ENCODE measurements at places on chromosomes 16 and 17.

DNA sequence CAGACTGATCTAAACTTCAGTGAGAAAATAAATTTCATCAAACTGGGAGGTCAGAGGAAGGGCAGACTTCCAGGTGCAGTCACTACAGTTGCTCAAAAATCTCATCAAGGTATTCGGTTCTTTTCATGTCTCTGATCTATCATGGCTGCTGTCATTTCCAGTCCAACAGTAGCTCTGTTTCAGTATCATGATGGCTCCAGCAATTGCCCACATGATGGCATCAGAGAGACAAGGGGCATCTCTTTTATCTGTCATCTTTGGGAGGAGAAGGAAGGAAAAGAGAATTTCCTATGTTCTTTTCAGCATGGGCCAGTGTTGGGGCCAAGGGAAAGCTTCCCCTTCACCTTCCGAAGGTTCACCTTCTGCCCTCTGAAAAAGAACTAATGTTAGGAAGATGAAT, 504.9 kb upstream of the HSBP1 start:
- no peak for DNase-seq

DNA sequence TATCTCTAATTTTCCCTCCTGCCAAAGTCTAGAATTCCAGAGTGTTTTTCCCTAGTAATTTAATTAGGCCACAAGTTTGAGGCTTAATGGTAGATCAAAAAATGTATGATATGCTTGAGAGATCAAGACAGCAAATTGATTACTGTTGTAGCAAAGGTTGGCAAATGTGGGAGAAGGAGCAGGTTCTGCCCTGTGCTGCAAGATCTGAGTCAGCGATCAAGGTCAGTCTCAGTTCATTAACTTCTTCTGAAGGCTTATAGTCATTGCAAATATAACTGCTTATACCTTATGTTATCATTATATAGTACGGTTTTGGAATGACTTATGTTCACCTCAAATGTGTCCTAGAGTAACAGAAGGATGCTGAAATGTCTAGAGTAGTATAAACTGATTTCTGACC, 231.1 kb upstream of the TBX2 start:
- no peak for DNase-seq

DNA sequence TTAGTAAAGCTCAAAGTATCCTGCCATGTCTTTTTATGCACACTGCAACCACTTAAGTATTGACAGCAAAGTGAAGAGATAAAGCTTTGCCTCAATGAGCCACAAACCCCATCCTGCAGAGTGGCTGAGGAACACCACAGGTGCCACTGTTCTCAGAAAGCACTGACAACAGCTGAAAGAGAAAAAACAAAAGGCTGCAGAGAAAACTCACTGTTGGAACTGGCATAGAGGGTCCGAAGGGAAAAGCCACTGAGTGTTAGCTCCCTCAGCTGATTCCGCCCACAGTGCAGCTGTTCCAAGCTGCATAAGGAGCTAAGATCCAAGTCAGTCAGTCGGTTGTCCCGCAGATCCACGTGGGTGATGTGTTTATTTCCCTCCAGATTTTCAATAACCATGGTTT, 48.3 kb downstream of the PHLPP2 start:
- DNase-seq, result no peak

DNA sequence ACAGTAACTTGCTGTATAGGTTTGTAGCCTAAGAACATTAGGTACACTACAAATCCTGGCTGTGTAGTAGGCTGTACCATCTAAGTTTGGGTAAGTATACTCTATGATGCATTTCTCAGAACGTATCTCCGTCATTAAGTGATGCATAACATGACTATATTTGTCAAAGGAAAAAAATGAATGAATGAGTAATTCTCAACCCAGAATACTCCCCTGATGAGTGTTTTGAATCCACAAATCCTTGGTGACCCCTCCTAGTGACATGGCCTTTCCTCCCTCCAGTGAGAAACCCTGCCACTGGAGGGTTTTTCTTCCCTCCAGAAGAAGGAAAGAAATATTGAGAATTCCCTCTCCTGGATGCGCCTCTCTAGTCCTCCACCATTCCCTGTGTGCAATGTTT, 24.0 kb upstream of the SALL1 start:
- no peak for DNase-seq

GRCh38 chr16:59510008-59510424, 775.9 kb upstream of the GOT2 start:
- no peak for DNase-seq

GRCh38 chr17:31061678-31062077, 33.1 kb upstream of the NF1 start:
- DNase-seq, result no peak

- no peak for DNase-seq
Observed at GRCh38 chr17:68849673-68850610, 105.2 kb downstream of the ABCA8 start.

DNA sequence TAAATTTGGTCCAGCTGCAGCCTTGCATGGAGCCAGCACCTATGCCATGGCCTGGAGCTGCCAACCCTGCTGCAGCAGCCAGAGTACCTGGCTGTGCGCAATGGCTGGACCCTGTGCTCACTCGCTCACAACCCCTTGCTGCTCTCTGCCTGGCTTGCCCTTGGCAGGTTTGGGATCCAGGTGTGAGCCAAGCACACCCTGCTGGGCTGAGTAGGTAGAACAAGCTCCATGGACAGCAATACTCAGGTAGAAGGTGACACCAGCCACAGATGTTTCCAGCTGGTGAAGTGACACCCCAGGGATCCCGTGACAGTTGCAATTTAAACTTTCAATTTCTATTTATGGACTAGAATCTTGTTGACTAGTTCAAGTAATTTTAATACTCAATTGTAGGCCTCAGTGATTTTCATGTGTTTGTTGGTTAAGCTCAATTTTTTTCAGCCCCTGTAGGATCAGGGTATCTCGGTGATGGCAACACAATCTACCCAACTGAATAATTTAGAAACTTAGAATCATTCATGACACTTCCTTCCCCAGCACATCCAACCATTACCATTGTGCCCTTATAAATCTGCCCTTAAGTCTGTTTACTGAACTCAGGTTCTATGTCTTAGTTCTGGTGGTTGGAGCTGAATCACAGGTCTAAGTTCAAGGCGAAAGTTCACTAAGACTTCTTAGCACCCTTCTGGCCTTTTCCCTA, 480.0 kb downstream of the PMP22 start:
- DNase-seq, result peak; percentile 19

DNA sequence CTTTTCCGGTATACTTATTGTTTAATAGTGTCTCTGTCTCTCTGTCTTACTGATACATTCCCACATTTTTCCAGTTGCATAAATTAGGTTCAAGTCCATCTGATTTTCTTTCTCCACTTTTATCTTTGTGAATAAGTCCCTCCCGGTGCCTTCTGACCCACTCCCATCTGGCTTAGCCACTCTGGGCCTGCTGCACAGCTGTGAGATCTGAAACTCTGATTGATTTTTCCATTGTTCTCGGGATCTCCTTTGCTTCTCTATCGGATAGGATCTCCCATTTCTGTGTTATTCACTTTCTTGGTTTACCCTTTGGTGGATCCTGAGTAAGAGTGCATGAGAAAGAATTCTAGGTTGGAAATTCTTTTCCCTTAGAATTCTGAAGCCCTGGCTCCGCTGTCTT, 8.6 kb downstream of the UTP4 start:
- no peak for DNase-seq

DNA sequence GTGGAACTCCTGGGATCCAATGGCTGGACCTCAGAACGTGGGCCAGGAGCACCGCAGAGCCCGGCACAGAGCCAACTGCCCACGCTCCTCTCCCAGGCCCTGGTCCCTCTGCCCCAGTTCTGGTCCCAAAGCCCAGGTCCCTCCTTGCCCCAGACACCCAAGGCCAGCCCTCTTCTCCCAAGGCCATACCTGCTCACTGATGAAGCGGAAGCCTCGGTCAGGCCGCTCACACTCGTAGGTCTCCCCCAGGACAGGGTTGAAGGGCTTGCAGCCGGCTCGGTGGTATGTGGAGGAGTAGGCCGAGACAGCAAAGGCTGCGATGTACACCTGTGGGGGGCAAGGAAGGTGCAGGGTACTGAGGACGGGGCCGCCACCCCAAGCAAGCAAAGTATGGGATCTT, 8.5 kb downstream of the OSBPL7 start:
- DNase-seq, result no peak

- DNase-seq, result no peak
Observed at GRCh38 chr17:44314524-44314868, 6.1 kb downstream of the RUNDC3A start.

DNA sequence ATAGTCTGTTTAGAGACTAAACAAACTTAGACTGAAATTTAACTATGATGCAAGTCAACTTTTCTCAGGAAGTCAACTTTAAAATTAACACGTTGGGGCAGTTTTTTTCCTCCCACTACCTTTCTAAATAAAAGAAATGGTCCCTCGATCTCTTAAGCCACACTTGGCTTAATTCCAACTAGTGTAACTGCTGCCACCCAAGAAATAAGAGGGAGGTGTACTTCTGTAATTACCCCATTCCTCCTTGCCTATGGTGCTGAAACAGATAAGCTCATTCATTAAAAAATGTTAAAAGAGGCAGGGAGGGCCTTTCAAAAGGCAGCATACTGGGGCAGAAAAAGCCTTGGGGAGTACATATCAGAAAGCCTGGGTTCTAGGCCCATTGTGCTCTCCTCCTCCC, 59.8 kb downstream of the NCOR1 start:
- DNase-seq, result no peak

- DNase-seq, result no peak
Observed at GRCh38 chr17:40251576-40251975, 32.5 kb downstream of the WIPF2 start.

- no peak for DNase-seq
Observed at GRCh38 chr17:3798273-3799180, 2.5 kb downstream of the ITGAE start.

GRCh38 chr16:14525596-14525995, 104.5 kb downstream of the PARN start:
- no peak for DNase-seq

- no peak for DNase-seq
Observed at GRCh38 chr16:58051296-58051695, 25.7 kb downstream of the MMP15 start.

DNA sequence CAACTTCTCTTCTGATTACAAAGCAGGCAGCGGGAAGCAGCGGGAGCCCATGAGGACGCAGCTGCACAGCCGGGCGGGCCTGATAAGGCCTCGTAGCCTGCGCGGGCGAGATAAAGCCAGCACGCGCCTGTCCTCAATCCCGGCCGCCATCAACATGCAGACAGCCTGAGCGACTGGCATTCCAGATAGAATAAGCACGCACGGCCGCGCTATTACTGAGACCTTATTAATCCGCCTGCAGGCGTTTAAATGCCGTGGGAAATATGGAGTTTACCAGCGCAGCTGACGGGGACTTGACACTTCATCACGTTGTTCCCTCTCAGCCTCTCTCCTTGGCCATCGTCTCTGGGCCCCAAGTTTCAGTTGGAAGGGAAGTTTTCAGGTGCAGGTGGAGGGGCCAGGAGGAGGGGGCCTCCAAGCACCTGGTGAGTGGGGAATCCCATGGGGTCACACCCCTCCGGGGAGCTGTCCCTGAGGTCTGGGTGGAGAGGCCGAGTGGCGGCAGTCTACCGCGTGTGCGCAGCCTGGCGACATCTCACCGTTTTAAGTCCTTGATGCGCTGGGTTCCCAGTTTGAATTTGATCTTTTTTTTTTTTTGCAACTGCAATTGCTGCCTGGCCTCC, 27.3 kb upstream of the CBFA2T3 start:
- no peak for DNase-seq

DNA sequence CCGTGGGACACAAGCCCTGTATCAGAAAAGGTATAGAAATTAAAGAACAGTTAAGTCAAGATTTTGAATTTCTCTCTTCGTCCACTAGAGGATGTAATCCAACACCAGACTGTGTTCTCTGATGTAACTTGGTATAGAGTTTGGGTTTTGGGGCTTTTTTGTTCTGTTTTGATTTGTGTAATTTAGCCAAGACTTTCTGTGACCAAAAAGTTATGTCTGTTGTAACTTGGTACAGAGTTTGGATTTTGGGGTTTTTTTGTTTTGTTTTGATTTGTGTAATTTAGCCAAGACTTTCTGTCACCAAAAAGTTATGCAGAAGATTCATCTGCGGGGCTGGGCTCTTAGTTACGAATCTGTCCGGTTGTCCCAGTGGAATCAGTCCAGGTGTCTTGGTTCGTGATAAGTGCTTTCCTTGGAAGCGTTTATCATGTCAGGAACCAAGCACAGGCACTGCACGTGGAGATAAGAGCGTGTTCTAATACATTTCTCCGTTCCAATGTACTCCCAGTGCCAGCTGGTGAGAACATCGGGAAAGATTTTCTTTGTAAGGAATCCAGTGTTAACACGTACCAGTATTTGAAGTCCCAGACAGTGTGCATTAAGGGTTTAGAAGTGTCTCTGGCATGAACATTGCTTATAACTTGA, 44.1 kb upstream of the SEC14L1 start:
- DNase-seq, result no peak

DNA sequence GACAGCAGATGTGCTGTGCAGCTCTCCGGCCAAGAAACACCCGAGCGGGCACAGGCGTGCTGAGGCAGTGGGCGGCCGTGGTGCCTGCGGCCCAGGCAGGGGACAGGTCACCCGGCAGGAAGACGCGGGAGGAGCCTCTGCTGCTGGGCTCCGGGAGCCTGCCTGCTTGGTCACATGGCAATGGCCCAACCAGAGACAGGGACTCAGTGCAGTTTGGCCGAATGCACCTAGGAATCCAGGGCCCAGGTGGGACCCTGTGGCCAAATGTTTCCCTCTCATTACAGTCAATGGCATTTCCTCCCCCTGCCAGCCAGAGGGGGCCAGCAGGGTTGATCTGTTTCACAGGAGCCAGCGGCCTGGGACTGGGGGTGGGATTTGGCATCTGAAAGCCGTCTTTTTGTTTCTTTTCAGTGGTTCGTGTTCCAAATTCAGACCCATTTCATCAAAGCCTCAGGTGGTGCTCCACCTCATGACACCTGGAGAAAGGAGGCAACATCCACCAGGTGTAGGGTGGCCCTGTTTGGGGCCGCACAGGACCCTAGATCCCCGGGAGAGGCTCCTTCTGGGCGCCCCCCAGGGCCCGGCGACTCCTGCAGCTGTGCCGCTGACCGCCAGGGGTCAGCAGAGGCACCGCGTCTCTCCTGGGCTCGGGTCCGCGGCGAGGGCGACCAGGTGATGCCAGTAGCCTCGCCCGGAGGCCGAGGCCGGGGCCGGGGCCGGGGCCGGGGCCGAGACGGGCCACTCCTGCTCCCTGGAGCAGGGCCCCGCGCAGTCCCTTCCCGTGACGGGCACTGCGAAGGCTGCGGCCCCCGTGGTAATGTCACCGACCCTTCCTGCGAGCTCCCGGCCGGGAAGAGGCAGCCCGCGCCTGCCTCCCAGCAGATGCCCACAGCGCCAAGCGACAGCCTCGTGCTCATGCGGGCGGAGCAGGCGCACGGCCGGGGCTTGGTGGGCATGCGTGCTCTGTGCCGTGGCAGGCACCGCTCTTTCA, 118.5 kb downstream of the C16orf78 start:
- peak; percentile 57 for DNase-seq

- DNase-seq, result peak; percentile 52
Observed at GRCh38 chr17:6894206-6894528, 62.6 kb upstream of the TEKT1 start.

DNA sequence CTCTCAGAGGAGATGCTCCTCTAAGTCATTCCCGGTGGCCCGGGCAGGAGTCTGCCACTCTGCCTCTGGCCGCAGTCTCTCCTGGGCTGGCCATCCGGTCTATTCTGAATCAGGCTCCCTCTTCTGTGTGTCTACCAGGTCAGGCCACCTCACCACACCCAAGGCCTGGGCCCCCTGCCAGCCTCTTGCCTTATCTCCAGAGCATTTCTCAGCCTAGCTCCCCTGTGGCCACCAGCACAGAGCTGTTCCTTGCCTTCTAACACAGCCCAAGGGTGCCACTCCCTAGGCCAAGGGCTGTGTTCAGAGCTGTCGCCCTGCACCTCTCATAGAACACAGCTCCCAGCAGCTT, 55.3 kb downstream of the MYO18A start:
- DNase-seq, result no peak
